Cardiac muscle cell (in vitro differentiated cells and primary cell): ENCODE measurements at places on chromosomes 1 and 21. TPM values are rescaled to one million over a fixed set of nuclear protein-coding genes. Genes with fewer than 3 reads are reported as not detected.

SPRR3 gene
- polyA plus RNA-seq, result not detected in 2 replicates

SNRNP40 gene
- 69.2 and 69.5 TPM in 2 replicates for polyA plus RNA-seq

DDR2 gene
- polyA plus RNA-seq, result 0.21 and 1.3 TPM in 2 replicates

CD1B gene
- not detected in 2 replicates for polyA plus RNA-seq

MROH7 gene
- polyA plus RNA-seq, result 7.0 and 10.0 TPM in 2 replicates

CXADR gene
- polyA plus RNA-seq, result 57.1 and 66.0 TPM in 2 replicates

ANGPTL3 gene
- polyA plus RNA-seq, result 0.94 TPM in 1 of 2 replicates, not detected in the other

VAMP4 gene
- polyA plus RNA-seq, result 6.9 and 8.6 TPM in 2 replicates

C1orf185 gene
- not detected in 2 replicates for polyA plus RNA-seq

DNA sequence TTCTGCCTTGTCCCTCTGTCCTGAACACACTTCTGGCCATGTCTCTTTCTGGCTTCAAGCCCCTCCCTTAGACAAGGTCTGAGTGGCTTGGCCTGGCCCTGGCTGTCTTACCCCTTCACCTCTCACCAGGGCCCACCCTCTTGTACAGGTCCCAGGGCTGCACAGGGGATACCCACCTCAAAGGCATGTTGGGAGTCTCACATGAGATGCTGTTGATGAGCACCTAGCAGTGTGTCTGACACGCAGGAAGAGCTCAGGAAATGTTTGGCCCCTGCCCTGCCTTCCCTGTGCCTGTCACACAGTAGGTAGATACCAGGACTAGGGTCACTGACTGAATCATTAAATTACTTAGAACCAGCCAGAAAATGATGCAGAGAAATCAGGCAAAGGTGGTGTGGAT is 16.6 kb downstream of the ZNF362 start:
- DNase-seq, result no peak

DNA sequence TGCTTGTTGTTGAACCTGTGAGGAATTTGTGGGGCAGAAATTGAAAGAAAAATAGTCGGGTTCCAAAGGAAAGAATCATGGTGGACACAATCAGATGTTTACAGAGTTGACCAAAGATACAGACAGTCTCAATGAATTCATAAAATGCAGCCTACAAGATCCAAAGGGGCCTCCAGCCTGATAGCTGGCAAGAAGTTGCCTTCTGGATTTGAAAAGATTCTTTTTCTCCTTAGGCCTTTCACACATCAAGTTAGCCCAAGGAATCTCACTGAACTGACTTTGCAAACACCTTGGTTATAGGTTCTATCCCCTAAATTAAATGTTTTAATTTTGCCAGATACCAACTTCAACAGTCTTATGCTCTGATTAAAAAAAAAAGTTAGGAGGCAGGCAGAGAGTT is 21.5 kb downstream of the SLAMF1 start:
- no peak for DNase-seq

GRCh38 chr21:31335957-31336738 is 7.9 kb downstream of the TIAM1 start:
- no peak for DNase-seq

DNA sequence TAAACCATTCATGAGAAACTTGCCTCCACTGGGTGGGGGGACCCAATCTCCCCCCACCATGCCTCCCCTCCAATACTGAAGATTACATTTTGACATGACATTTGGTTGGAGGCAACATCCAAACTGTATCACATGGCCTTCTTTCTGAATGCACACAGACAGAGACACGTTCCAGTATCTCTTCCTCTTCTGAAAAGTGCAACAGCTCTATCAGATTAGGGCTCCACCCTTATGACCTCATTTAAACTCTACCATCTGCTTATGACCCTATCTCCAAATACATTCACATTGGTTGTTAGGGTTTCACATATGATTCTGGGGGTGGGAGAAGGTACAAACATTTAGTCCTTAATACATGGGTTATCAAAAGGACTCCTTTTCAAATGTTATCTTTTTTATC is 481.8 kb upstream of the NFIA start:
- DNase-seq, result no peak

DNA sequence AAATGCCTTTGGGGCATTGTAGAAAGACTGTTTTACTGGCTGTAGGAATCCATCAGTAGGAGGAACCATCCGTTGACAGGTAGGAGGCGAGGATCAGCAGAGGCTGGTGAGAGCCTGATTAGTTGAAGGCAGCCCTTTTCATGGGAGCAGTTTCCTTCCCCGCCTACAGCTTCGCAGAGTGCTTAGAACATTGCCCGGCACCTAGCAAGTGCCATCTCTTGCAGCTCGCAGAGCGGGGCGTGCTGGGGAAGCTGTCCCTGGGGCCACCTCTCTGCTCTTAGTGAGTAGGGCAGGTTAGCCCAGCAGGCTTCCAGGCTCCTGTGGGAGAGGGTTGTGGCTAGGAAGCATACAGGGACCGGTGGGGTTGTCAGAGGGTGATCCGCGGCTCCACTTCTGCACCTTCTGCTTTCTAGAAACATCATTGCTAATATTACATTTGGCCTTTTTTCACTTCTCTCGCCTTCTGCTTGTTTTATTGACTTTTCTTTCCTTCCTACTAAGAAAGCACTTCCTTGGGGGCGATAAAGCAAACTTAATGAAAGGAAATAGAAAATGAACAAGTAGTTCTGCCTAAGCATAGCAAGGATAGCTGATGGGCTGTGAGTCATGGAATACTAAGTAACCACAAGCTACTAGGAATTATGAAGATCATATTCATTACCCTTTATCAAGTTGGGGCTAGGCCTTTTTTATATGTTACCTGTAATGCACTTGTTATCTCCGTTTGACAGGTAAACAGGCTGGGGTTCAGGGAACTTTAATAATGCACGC is 176.7 kb downstream of the GALNT2 start:
- DNase-seq, result peak; percentile 56

DNA sequence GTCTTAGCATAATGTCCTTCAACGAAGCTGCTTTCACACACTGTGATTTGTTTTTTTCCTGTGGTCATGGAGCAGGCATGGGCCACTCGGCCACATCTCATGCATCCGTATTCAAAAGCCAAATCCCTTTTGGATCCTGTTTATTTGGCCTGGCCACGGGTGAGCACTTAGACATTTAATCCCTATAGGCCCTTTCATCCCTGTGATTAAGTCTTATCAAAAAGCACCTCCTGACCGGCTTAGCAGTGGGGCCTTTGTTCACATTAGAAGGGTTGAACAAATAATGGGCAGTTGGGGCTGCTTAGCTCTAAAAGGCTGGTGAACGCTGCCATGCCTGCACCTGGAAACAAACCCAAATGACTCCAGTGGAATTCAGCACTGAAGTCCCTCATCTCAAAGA is 2.0 kb downstream of the KCNE2 start:
- DNase-seq, result no peak

DNA sequence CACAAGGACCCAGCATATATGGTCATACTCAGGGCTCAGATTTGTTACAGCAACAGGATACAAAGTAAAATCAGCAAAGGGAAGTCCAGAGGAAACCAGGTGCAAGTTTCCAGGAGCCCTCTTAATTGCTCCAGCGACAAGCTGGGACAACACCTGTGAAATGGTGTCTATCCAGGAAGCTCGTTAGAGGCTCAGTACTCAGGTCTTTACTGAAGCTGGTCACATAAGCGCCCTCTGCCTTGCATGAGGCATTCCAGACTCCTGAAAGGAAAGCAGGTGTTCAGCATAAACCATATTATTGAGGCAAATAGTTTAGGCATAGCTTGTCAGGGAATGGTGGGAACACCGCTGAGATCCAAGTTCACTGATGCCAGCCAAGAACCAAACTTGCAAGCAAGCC is 231.0 kb downstream of the SLC35F3 start:
- DNase-seq, result no peak

- no peak for DNase-seq
Measured at GRCh38 chr1:233479110-233479890, 134.6 kb upstream of the KCNK1 start.

GRCh38 chr1:44489481-44489880 is 84.4 kb downstream of the RNF220 start:
- no peak for DNase-seq

GRCh38 chr1:88462488-88463261 is 221.4 kb upstream of the PKN2 start:
- peak; percentile 49 for DNase-seq

DNA sequence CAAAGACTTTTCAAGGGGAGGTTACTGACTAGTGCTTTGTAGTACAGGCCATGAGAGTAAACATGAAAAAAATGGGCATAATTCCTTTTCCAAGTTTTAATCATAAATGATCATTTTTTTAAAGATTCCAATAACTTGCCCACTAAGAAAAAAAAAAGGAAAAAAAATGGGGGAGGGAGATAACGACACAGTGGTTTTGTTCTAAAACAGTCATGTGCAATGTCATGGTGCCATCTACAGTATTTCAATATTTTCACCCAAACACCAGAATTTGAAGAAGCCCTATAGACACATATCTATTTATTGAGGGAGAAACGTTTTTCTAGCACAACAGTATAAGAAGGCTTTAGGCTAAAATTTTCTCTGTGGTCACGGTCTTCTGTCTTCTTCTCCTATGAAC is 250.2 kb downstream of the LTN1 start:
- DNase-seq, result no peak

DNA sequence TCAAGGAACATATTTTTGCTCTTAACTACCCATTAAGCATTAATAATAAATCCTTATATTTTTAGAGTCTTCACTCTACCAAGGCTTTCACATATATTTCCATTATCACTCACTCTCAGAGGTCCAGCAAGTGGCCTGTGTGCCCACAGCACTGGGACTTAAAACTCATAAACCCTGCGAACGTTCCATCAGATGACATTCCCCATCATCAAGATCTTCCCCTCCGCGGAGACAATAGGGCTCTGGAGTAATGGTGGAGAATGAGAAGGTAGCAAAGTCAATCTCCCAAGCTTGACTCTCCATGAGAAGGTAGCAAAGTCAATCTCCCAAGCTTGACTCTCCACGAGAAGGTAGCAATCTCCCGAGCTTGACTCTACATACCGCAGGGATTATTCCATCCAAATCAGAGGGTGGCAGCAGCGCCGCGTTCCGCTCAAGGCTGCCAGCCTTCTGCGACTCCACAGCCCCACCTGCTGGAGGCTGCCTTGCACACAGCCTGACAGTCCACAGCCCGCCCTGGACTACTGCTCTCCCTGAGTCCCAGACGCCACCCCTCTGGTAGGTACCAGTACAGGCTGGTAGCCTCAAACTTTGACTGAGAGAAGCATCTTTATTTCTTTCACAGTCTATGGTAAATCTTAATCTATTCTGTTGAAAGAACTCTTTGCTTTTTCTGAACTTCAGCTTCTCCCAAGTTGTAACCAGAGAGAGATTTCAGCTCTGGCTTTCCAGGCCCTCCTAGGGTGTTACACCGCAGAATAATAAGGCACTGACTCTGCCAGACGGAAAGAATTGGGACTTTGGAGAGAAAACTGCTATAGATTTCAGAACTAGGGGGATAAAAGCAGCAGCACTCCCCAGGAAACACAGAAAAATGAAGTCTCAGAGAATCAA is 26.4 kb upstream of the CTTNBP2NL start:
- DNase-seq, result peak; percentile 89

GRCh38 chr1:230175163-230175747 is 108.2 kb downstream of the GALNT2 start:
- DNase-seq, result no peak

GRCh38 chr1:52180176-52180575 is 38.3 kb downstream of the ZFYVE9 start:
- DNase-seq, result no peak

- DNase-seq, result peak; percentile 61
Measured at GRCh38 chr1:145963265-145964019, 933 bp downstream of the ANKRD34A start.

DNA sequence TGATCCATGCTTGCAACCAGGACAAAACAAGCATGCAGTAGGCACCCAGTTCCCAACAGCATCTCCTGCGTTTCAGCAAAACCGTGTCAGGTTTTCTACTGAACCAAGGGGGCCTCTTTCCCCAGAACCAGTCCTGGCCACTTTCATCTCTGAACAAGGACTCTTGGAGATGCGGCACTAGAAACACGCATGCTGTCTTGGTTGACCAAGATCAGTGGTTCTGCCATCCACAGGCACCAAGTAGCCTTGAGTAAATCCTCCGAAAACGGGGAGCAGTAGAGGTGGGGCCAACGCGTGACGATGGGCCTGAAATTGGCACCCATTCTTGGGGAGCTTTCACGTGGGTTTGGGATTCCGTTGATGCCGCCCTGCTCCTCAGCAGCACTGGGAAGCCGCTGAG is 62.5 kb upstream of the AJAP1 start:
- DNase-seq, result no peak
